Upper lobe of left lung (tissue), 6 donors: ENCODE measurements at places on chromosomes 5 and 9. TPM values are rescaled to one million over a fixed set of nuclear protein-coding genes. Genes with fewer than 3 reads are reported as not detected.

GPR151 gene
- not detected for total RNA-seq

SLC23A1 gene
- total RNA-seq: 1.1 TPM

RANBP3L gene
- 3.3 TPM for total RNA-seq

TXNDC8 gene
- total RNA-seq: not detected

CDH12 gene
- not detected for total RNA-seq
